ENCODE measurements at places on chromosomes 7 and 10. TPM values are rescaled to one million over a fixed set of nuclear protein-coding genes. Genes with fewer than 3 reads are reported as not detected.

DNA sequence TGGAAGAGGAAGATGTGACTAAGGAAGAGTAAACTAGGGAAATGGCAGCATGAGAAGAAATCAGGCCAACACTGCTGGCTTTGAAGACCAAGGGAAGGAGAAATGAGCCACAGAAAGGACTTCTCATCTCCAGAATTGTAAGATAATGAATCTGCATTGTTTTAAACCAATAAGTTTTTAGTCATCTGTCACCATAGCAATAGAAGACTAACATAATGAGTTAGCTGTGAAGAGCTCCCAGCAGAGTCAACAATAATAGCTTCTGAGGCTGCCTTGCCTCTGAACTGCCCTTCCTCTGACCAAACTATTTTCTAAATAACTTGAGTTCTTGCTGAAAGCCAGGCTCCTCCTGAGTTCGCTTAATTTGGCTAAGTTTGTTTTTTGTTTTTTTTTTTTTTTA is 103.6 kb downstream of the CACNA2D1 start:
- DNase-seq: no peak

DNA sequence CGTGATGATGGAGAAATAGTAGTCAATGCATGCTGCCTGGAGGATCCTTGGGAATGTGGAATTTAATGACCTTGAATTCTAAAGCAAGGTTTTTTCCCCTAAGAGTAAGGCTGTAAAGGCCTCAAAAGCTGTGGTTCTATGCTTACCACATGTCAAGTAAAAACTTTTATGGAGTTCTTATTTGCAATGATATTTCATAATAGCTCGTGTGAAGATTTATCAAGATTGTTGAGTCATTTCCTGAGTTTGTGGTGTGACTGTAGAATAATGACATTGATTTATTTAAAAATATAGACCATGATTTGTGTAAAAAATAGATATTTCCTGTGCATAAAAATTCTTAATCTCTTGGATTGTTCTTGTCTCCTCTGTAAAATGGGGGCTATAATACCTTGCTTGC is 67.5 kb upstream of the SORCS1 start:
- DNase-seq: no peak

DNA sequence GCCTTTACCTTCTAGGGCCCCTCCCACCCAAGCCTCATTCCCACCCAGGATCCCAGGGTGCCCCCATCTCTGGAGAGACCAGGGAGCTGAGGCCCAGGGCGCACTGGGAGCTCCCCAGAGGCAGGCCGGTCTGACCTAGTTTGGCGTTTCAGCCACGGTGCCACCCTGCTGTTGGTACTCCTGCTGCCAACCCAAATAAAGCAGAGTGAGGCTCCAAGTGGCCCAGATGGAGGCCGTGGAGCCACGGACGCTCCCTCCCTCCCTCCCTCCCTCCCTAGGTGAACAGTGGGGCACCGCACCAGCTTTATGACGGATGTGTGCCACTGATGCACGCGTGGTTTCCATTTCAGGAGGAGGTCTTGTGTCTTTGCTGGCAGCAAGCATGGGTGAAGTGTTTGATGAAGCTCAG is 1.8 kb downstream of the INPP5A start:
- DNase-seq: no peak

DNA sequence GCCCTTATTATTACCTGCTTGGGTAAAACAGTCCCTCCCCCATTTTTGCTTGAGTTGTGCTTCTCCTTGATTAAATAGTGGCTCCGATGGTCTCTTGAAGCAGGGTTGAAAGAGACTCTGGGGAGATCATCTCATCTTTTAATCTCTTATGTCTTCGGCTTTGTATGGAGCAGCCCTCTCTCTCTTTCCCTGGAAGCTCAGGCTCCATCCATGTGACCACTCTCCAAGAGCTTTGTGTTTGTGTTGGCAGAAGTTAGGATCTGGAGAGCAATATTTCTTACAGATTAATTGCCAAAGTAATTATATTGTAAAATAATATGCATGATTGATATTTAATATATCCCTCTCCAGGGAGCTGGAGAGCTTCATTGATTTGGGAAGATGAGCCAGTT is 76.9 kb downstream of the LRRC4 start:
- no peak for DNase-seq

DNA sequence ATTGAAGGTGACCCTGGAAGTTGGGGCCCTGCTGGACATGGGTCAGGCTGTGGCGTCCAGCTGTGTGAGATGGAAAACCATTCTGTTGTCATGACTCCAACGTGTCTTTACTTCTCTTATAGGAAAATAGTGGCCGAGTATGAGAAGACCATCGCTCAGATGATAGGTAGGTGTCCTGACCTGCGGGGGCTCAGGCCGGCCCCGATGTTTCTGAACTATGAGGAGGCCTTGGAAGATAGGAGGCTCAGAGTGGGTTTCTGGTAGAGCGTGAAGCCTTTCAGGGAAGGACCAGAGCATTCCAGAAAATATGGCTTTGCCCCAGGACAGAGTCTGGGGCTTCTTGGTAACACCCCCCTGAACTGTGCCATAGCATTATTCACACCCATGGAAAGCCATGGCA is 29.3 kb upstream of the BTBD16 start:
- DNase-seq: no peak

DNA sequence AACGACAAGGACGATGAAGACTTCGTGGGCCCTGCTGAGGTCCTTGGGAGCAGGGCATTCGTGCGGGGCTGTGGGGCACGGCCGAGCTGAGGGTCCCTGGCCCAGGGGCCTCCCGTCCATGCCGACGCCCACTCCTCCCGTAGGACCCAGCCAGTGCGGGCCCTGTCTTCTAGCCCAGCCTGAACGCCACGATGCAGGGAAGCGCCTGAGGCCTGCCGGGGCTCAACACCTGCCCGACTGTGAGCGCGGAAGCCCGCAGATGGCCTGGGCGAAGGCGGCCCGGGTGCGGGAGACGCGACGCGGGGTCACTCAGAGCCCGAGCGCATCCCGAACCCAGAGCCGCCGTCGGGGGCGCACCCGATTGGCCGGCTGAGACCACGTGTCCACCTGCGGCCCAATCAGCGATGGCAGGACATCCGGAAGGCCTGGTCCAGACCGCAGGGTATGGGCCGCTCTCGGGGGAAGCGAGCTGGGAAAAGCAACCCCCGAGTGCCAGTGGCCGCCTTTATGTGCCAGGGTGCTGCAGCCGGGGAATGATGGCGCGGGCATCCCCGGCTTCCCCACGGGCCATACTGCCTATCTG is 151.0 kb downstream of the NRF1 start:
- no peak for DNase-seq

DNA sequence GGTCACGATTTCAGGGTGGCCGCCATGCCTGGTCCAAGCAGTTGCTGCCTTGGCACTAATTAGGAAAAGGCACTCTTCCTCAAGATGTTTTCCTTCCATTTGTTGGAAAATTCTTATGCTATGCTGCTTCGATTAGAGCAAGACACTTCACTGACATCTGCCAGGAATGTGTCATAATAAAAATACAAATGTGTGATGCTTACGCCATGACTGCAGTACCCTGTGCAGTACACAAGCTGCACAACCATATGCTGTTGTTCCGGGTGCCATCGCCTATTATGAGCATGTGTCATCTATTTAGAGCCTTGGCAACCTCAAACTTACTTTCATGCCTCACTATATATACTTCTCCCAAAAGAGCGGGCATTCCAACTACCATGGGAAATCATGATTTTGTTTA is 14.9 kb upstream of the MPP7 start:
- DNase-seq: no peak

The ADIRF gene
- not detected for total RNA-seq

The LFNG gene
- 24.2 TPM for total RNA-seq

Measured in Daoy (cell line).